Umbilical cord (tissue), 2 donors: ENCODE measurements at places on chromosomes 11 and 22.

- no peak for DNase-seq
Observed at GRCh38 chr22:27329131-27329850, 472.3 kb downstream of the MN1 start.

DNA sequence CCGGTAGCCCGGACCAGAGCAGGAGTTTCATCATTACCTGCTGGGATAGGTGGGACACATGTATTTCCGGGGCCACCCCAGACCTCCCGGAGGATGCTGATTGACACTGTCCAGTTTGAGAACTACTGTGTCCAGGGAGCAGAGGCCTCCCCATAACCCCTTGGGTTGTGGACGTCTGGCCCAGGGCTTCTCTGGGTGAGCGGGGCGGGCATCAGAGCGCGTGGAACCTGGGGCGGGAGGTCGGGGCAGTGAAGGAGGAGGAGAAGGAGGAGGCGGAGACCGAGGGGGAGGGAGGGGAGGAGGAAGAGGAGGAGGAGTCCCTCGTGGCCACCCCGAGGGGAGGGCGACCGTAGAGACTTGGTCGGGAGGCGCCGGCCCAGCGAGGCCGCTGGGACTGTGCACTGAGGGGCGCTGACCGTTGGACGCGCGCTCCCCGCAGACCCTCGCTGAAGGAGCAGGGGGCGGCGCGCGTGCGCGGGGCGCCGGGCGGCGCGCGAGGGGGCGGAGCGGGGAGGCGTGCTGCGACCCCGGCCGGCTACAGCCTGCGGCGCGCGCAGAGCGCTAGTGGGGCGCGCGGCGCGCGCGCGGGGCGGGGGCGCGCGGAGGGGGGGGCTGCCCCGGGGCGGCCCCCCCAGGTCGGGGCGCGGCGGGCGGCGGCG is at the start of gene GRK3:
GRK3 (plus strand) TSS at position 356 of the 659 bp plus-strand sequence. CDS start 366 bp downstream, outside the sequence.
- peak; percentile 80 for DNase-seq

GRCh38 chr11:50102916-50103315 is 70.2 kb downstream of the OR4C45 start:
- no peak for DNase-seq

- DNase-seq: no peak
Observed at GRCh38 chr11:45355706-45356041, 69.5 kb upstream of the SYT13 start.

DNA sequence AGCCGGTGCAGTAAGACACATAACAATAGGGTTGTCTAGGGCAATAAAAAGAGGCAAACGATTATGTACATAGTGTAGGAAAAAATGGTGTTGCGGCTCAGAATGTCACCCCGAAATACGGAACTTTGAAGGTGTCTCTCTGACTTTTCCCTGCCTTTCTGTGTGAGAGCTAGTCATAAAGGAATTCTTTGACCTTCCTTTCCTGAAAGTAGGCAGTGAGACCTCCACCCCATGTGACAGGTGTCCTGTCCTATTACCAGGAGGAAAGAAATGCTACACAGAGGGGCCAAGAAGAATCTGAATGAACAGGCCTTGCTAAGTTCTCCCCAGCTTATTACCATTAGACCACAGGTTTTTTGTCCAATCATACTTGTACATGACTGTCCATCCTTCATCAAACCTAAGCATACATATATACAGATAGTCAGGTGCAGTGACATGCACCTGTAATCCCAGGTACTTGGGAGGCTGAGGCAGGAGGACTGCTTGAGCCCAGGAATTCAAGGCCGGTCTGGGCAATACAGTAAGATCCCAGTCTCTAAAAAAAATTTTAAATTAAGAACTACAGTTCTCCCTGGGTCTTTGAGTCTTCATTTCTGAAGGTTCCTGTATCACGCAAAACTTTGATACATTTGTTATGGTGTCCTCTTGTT is 16.1 kb upstream of the TOP3B start:
- DNase-seq: no peak

- peak; percentile 96 for DNase-seq
Observed at GRCh38 chr11:45209891-45210699, 63.7 kb downstream of the PRDM11 start.

- DNase-seq: no peak
Observed at GRCh38 chr22:30357236-30357570, 396 bp downstream of the CCDC157 start.

DNA sequence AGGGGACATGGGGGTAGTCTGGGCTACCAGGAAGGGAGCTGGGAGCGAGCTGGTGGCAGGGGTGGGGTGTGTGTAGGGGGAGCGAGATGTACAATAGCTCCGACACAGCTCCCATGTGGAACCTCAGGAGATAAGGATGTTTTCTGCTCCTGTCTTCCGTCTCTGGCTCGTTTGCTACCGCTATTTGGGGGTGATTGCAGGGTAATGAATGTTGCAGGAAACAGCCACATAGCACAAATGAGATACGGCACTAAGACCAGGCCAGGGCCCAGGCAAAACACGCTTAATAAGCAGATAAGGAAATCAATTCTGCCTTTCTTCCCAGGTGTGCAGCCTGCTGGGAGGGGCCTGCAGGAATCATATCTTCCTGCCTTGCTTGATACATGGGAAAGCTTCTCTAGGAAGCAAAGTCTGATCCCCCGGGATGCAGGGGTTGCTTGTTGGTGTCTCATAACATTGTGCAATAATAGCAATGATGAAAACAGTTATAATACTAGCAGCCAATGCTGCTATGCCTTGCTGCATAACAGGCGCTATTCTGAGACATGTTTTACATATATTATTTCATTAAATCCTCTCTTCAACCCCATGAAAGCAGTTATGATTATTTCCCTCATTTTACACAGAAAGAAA is 158.7 kb downstream of the ST3GAL4 start:
- DNase-seq: no peak

DNA sequence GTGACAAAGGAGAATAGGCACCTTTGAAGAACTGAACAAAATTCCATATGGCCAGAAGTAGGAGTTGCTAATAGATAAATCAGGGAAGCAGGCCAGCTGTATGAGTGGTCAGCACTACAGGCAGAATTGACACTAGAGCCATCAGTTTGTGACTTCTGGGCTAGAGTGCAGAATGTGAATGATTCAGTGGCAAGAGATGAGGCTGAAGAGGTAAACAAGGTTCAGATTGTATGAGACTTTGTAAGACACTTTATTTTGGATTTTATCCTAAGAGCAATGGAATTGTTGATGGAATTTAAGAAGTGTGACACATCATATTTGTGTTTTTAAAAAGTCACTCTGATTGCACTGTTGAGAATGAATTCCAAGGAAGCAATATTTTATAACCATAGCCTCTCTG is 12.9 kb downstream of the BIRC3 start:
- DNase-seq: no peak

DNA sequence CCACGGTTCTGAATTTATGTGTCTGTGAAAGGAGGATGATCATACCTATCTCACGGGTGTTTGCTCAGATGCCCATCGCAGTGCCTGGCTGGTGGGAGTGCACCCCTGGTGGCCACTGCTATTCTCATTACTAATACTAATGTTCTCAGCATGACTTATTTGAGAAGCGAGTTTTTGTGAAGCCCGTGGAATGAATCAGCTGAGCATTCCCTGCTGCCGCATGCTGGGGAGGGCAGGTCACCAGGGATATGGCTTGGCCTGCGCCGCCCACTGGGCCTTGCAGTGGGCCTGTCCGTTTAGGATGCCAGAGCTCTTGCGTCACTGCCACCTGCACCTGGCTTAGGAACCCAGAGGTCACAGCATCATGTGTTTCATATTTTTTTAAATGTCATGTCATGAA is 16.9 kb downstream of the CTTN start:
- no peak for DNase-seq

GRCh38 chr11:111718436-111718835 is 47.8 kb downstream of the PPP2R1B start:
- no peak for DNase-seq

DNA sequence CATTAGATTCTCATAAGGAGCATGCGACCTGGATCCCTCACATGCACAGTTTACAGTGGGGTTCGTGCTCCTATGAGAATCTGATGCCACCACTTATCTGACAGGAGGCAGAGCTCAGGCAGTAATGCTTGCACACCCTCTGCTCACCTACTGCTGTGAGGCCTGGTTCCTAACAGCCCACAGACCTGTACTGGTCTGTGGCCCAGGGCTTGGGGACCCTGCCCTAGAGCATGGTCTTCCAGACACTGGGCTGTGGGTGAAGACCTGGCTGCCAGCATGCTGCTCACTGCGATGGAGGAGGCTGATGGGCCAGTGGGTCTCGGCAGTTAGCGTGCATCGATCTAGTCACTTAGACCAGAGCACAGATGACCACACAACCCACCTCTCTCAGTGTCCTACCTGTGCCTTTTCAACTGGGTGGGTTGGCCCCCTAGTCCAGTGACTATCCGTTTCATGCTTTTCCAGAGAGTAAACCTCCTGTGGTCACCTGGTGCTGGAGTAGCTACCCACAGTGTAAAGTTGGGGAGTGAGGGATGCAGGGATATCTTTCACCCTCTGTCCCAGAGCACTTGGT is 21.1 kb downstream of the MED15 start:
- DNase-seq: no peak

GRCh38 chr11:93652161-93652597 is 9.3 kb upstream of the CEP295 start:
- peak; percentile 39 for DNase-seq

DNA sequence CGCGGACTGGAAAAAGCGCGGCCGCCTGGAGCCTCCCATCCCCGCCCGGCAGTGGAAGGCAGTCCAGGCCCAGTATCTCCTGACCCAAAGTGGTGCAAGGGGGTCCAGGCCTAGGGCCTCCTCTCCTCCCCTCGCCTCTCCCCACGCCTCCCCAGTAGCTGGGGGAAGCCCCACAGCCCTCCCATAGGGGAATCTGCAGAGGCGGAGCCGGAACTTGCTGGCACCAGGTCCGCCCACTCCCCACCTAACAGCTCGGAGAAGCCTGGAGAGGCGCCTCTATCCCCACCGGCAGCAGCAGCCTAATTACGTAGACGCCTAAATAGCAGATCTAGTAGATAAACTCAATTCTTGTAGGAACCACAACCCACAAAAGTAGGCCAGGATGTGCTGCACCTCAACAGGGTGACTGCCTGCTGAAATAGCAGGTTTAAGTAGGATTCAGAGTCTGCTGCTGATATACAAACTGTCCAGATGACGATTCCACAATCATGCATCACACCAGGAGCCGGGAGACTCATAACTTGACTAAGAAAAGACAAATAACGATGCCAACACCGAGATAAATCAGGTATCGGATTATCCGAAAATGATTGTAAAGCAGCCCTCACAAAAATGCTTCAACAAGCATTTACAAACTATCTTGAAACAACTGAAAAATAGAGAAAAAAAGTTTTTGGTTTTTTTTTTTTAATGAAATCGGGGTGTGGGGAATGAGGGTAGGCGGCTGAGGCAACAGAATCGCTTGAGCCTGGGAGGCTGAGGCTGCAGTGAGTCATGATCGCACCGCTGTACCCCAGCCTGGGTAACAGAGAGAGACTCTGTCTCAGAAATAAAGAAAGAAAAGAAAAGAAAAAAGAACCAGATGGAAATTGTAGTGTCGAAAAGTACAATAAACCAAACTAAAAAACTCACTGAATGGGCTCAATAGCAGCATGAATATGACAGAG is 11.4 kb upstream of the BRD1 start:
- no peak for DNase-seq

- DNase-seq: peak; percentile 32
Observed at GRCh38 chr11:82864268-82864667, 36.0 kb downstream of the PRCP start.

DNA sequence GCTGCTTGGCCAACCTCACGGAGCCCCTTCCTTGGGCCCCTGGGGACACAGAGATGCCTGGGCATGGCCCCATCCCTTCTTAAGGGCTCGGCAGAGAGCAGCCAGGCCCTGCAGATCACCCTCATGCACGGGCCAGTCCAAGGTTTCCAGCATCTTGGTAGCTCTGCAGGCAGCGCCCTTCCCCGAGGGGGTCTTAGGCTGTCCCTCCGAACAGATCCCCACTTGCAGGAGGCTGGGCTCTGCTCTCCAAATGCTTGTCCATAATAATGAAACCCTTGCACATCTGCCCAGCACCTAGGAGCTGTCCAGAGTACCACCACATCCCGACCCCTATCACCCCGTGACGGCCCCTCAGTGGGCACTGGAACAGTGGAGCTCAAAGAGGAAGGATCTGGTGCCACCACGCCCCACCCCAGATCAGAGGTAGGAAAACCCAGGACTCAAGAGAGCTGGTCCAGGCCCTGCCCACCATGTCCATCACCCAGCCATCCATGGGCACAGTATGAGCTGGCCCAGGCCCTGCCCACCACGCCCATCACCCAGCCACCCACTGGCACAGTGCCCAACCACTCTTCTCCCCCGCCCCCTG is 92.5 kb upstream of the PRR5 start:
- DNase-seq: no peak

- DNase-seq: no peak
Observed at GRCh38 chr11:22133776-22134175, 59.1 kb upstream of the ANO5 start.

DNA sequence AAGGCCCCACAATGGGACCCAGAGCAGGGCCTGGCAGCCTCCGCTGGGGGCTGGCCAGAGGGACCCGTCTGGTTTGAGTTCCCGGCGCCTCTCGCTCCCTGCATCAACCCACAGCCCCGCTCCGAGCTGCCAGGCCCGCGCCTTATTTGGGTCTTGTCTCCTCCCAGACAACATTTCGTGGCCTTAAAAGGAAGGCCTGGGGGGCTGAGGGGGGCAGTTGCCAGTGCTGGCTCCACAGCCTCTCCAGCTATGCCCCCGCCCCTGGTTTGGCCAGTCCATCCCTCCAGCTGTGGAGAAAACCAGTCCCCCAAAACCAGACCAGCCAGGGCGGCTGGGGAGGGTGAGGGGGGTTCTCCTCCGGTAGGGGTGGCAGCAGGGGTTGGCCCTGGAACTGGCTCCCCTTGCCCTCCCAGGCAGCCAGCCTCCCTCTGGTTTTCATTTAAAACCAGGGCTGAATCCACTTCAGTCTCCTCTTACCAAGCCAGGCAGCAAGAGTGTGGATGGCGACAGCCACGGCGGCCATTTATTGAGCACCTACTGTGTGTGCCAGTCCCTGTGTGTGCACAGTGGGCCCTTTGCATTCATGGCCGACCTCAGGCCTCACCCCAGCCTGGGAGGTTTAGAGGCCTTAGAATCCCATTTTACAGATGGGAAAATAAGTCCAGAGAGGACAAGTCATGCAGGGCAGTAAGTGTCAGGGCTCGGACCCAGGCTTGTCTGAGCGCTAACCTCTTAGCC is 18.6 kb downstream of the EMID1 start:
- DNase-seq: peak; percentile 86

- DNase-seq: peak; percentile 34
Observed at GRCh38 chr22:33209930-33210784, 152.0 kb upstream of the SYN3 start.
